Thoracic aorta endothelial cell (primary cell): ENCODE measurements at places on chromosomes 16 and 17. TPM values are rescaled to one million over a fixed set of nuclear protein-coding genes. Genes with fewer than 3 reads are reported as not detected.

Gene RAB34
- total RNA-seq: 24.9 and 96.6 TPM in 2 replicates

Gene PAM16
- total RNA-seq: 18.1 and 23.6 TPM in 2 replicates

Gene P2RX1
- not detected in 2 replicates for total RNA-seq

Gene PITPNM3
- total RNA-seq: 1.3 and 2.8 TPM in 2 replicates

Gene AATK
- total RNA-seq: 2.1 and 3.8 TPM in 2 replicates

Gene MILR1
- 7.4 and 40.3 TPM in 2 replicates for total RNA-seq

Gene SULT1A3
- total RNA-seq: 4.4 and 4.5 TPM in 2 replicates

Gene PPM1E
- under 0.01 TPM in 2 replicates for total RNA-seq

Gene STH
- total RNA-seq: not detected in 2 replicates

Gene KIF19
- 3.6 and 4.3 TPM in 2 replicates for total RNA-seq

Gene NOD2
- total RNA-seq: 0.27 and 0.29 TPM in 2 replicates

Gene CDH11
- total RNA-seq: 59.3 and 151 TPM in 2 replicates

Gene KRT39
- total RNA-seq: not detected in 2 replicates

Gene CTRB1
- total RNA-seq: not detected in 2 replicates

Gene CCDC144A
- total RNA-seq: 5.2 and 8.9 TPM in 2 replicates

Gene STAT5B
- total RNA-seq: 50.7 and 58.8 TPM in 2 replicates

Gene KRT31
- not detected in 2 replicates for total RNA-seq
